ENCODE measurements at places on chromosomes 2 and 18. TPM values are rescaled to one million over a fixed set of nuclear protein-coding genes. Genes with fewer than 3 reads are reported as not detected.

Gene VSNL1
- 10.4 TPM for total RNA-seq

Gene HK2
- total RNA-seq, result 5.4 TPM

Gene FECH
- 35.2 TPM for total RNA-seq

Gene TRAF3IP1
- 11.2 TPM for total RNA-seq

Gene SLC20A1
- total RNA-seq, result 10.2 TPM

Gene ANKRD36B
- total RNA-seq, result 3.6 TPM

- no peak for DNase-seq
Measured at GRCh38 chr2:14536976-14537375, 95.5 kb upstream of the LRATD1 start.

GRCh38 chr2:168114040-168114439 lies 133.4 kb downstream of the STK39 start:
- no peak for DNase-seq

DNA sequence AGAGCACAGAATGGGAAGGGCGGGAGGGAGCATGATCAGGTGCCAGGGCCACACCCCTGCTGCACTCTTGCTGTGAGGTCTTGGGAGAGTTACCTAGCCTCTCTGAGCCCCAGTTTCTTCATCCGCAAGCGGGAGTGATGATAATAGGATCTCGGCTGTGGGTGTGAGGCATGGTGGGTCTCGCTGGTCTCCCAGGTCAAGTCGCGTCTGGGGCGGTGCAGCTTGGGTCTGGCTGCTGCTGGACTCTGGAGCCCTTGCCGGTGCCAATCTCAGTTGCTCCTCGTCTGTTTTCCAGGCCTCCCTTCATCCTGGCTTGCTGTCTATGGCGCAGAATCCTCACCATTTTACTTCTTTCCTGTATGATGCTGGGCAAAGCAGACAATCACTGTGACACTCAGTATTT lies 130.3 kb upstream of the RAB12 start:
- DNase-seq, result no peak

GRCh38 chr2:239371726-239372686 lies 28.8 kb downstream of the HDAC4 start:
- DNase-seq, result no peak

- DNase-seq, result no peak
Measured at GRCh38 chr2:184936761-184937160, 338.4 kb downstream of the ZNF804A start.
